ENCODE measurements at places on chromosomes 16 and 17. TPM values are rescaled to one million over a fixed set of nuclear protein-coding genes. Genes with fewer than 3 reads are reported as not detected.
A peak's percentile ranks its signal among the peaks of the same experiment; 100 is the strongest.

DNA sequence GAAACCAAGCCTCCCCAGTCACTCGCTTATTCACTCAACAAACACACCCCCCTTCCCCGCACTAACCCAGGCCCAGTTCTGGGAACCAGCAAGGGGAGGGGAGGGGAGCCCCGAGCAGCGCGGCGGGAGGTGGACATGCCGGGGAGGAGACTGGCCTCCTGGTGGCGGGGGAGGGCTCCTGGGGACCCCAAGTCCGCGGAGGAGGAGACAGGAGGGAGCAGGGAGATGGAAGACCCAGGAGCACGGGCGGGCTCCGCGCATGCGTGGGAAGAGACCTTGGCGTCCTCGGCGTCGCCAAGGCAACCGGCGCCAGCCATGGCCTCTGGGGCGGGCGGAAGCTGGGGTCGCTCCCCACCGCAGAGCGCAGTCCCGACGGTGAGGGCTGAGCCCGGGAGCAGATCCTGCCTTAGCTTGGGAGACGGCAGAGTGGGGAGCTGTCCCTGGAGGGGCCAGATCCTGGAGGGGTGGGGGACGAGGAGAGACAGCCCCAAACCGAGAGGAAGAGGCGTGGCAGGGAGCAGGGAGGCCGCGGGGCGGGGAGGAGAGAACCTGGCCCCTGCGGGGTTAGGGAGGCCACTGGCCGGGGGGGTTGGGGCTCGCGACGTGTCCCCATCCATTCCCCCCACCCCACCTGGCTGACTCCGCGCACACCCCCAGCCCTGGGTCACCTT, at the start of gene PRR29:
PRR29 (plus strand) TSS at position 302 of the 671 bp plus-strand sequence; CDS start at position 316, 14 bp downstream.
- peak; percentile 79 for DNase-seq

DNA sequence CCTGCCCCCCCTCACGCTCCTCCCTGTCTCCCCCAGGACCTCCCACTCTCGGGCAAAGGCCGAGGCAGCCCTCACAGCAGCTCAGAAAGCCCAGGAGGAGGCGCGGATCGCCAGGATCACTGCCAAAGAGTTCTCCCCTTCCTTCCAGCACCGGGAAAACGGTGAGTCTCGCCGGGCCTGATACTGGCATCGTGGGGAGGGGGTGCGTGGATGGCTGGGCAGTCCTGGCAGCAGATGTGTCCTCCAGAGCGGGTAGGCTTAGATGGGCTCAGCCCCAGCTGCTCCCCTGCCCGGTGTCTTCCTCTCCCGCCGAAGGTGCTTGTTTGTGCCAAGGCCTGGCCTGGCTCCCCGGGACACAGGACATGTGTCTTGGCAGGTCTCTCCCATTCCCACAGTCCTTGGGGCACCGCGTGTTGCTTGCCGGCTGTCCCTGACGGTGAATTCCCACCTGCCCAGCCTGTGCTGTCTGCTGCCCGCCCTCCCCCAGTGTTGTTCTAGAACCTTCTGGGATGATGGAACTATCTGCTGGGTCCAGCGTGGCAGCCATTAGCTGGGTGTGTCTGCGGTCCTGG, 81.6 kb downstream of the KLHDC4 start:
- no peak for DNase-seq

IRX5 gene
- total RNA-seq, result 5.7 TPM

GRCh38 chr17:76479515-76480060, 12.2 kb downstream of the AANAT start:
- DNase-seq, result no peak

KRTAP9-4 gene
- not detected for total RNA-seq

DNA sequence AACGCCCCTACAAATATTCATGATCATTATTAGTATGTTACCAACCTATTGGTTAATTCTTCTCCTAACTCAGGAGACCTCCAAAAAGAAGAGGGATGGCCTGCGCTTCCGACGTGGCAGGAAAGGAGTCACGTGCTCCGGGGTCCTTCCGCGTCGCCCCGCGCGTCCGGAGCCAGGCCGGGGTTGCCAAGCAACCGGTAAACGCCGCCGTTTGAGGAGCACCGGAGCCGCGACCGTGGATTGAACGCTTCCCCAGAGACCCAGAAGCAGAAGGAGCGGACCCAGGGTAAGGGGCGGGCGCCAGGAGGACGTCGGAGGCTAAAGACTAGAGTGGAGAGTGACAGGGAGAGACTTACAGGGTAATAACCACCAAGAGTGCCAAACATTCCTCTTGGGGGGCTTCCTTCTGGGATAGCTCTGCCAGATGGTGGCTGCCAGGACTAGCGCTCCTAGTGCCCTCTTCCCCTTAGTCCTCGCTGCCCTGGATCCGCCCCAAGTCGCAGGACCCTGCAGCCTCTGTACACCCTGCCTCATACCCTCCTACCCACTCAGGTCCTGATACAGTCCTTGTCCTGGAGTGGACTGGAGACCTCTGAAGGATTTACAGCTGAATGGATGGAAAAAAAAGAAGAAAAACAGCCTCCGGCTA, at the start of gene DNAI2:
DNAI2 (plus strand) TSS at position 175 of the 649 bp plus-strand sequence. CDS start 7,584 bp downstream, outside the sequence.
- DNase-seq, result no peak

GRCh38 chr17:79379700-79380445, 231.0 kb downstream of the RBFOX3 start:
- DNase-seq, result no peak

DNA sequence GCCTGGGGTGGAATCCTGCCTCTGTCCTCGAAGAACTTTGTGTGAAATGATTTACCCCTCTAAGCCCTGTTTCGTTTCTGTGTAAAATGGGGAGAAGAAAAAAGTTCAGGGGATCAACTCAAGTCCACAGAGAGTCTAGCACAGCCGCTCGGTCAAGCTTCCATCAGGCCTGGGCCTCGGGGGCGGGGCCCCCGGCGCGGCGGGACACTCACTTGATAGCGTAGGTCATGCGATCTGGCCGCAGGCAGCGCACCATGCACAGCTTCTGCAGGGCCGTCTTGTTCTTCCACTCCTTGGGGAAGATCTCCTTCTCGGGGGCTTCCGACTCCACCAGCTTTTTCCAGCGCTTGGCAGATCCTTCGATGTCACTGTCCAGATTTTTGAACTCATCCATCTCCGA, 65.9 kb downstream of the PGS1 start:
- no peak for DNase-seq

DLG4 gene
- total RNA-seq, result 49.8 TPM

DNA sequence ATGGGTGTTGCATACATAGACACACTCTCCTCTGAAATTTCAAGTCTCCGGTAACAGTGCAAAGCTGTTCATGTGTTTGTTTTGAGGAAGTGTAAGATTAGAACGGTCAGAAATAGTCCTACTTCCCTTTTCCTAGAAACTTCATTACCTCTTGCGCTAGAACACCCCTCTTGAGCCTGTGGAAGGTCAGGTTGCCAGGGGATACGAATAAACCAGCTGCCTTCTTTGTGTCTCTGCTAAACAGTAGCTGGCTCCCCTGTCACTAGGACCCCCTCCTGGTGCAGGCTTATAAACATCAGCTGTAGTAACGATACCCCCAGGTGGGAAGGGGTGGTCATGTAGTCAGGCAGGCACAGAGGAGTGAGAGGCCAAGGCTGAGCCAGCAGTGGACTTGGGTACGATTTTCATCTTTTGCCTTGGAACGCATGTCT, 113.4 kb upstream of the RCVRN start:
- no peak for DNase-seq

FBXO39 gene
- total RNA-seq, result 19.9 TPM

LGALS9 gene
- 7.2 TPM for total RNA-seq

MT1A gene
- total RNA-seq, result 10.6 TPM

- no peak for DNase-seq
These were observed 9.8 kb downstream of the ADAM11 start for GRCh38 chr17:44768505-44769142.
